ENCODE measurements at places on chromosomes 11 and 22.

DNA sequence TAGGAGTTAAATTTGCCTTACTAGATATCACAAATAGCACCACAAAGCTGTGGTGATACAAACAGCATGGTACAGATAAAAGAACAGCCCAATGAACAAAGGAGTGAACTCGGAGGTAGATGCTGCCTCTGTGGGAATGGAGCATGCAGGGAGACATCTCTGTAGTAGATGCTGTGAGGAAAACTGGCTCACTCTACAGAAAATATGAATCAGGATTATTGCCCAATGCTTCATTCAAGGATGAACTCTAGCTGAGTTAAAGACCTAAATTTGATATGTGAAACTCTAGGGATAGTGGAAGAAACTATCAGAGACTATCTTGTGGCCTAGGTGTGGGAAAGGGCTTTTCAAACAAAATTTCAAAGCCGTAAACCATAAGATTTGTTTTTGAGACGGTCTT is 15.3 kb upstream of the CAPN5 start:
- DNase-seq, result no peak

DNA sequence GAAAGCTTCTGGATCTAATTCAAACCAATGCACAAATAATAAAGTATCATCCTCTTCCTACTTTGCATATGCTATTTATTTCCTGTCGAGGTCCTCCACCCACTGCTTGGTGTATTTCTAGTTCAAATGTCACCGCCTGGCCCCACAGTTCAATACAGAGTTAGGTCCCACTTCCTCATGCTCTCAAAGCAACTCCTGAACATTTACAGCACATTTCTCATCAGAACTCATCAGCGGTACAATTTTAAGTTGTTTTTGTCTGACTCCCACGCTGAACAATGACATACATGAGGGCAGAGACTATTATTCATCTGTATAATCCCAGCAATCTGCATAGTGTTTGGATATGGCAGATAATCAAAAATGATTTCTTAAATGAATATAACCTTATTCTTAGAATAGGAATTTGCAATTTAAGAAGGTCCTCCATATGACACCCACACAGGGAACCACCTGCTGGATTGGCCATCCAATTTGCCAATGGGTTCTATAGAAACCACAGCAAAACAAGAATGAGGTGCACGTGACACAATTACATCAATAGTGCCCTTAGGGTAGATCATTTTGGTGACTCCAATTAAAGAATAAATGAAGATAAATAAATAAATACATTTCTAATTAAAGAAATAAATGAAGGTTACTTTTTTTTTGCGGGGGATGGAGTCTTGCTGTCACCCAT is 54.2 kb downstream of the SLC25A17 start:
- no peak for DNase-seq

DNA sequence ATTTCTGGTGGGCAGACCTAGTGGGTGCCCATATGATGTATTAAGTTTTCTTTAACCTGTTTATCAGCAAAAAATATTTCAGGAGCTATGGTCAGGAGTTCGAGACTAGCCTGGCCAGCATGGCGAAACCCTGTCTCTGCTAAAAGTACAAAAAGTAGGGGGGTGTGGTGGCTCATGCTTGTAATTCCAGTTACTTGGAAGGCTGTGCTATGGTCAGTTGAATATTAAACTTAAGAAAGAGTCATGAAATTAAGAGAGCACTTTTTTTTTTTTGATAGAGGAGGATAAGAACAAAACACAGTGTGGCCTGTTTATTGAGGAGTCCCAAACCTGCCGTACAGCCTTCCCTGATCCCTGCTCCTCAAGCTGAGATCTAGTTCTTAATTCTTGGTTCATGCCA is 29.8 kb downstream of the OR6Q1 start:
- no peak for DNase-seq

GRCh38 chr11:47220401-47220821 is 5.6 kb downstream of the DDB2 start:
- no peak for DNase-seq

Measured in cerebellar nuclear complex (tissue), 1 donor.